ENCODE measurements at places on chromosomes 6 and 20. TPM values are rescaled to one million over a fixed set of nuclear protein-coding genes. Genes with fewer than 3 reads are reported as not detected.
A peak's percentile ranks its signal among the peaks of the same experiment; 100 is the strongest.

- DNase-seq: no peak
Observed at GRCh38 chr20:22374066-22374465, 210.3 kb downstream of the FOXA2 start.

DNA sequence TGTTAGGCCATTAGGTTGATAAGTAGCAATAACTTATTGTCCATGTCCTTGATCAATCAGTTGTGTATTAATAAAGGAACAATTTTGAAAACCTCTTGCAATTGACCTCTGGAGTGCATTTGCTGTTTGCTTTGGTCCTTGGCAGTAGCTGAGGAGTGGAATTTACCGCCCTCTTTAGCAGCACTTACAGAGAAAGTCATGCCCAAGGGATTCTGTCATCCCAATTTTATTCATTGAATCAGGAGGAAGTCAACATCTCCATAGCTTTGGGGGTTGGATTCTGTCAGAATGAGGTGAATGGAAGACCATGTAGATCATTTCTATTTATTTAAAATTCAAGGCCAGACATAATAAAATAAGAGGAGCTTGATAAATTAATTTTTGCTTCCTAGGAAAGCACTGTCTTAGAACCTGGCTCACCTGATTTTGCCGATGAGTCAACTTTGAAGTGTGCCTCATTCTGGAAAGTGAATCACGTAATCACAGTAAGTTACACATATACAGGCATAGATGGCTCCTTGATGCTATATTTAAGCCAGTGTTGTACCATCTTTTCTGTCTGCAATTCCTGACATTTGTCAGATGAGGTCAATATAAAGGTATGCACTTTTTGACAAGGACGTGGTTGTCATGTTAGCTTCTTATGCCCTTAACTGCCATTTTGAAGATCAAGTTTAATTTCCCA is 128.7 kb upstream of the MLIP start:
- DNase-seq: no peak

DNA sequence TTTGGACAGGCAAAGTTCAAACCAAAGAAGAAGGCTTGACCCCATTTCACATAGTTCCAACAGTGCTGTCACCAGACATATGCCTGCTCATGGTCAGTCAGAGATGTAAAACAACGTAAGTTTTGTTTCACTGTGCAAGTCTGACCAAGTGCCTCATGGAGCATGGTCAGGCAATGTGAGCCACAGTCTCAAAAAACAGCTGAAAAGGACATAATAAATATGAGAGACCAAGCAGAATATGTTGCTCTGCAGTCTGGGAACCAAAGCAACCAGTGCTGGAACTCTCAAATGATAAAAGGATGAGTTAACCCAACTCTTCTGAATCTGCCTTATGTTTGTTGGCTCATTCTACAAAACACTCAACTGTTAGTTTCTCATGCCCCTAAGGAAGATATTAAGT is 39.9 kb upstream of the DST start:
- no peak for DNase-seq

DNA sequence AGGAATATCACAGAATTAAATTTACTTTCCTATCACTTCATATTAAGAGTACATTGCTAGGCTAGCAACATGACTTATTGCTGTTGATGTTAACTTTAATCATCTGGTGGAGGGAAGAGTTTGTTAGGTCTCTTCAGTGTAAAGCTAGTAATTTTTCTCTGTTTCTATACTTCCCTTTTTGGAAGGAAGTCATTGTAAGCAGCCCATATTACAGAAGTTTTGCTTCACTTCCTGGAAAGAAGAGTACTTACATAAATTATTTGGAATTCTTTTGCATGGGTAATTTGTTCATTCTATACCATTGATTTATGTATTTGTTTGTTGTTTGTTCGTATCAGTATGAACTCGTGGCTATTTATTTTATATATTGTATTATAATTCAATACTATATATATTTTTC is 405.2 kb downstream of the RFPL4B start:
- no peak for DNase-seq

DNA sequence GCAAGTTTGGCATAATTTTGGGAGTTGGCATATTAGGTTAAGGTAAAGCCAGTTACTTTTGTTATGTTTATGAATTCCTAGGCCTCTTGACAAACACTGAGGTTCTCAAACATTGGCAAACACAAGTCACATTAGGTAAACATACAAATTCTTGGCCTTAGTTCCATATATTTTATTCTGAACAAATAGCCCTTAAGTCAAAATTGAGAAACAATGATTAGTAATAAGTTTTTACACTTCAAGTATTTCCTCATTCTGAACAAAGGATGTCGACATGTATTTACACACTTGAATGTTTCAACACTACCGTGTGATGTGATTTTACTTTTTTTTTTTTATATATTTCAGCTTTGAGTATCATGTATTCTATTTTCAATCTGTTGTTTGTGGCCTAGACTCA is 3.8 kb upstream of the ECHDC1 start:
- DNase-seq: no peak

GRCh38 chr6:21284706-21285105 is 308.8 kb upstream of the SOX4 start:
- DNase-seq: no peak

DNA sequence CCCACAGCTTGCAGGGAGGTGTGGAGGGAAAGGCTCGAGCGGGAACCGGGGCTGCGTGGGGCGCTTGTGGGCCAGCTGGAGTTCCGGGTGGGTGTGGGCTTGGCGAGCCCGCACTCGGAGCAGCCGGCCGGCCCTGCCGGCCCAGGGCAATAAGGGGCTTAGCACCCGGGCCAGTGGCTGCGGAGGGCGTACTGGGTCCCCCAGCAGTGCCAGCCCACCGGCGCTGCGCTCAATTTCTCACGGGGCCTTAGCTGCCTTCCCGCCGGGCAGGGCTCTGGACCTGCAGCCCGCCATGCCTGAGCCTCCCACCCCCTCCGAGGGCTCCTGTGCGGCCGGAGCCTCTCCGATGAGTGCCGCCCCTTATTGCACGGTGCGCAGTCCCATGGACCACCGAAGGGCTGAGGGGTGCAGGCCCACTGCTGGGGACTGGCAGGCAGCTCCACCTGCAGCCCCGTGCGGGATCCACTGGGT is 1242.2 kb upstream of the EYS start:
- no peak for DNase-seq

GRCh38 chr6:27839626-27840475 is 72.3 kb downstream of the OR2B2 start:
- DNase-seq: peak; percentile 51

- no peak for DNase-seq
Observed at GRCh38 chr6:157012355-157012754, 235.2 kb downstream of the ARID1B start.

DNA sequence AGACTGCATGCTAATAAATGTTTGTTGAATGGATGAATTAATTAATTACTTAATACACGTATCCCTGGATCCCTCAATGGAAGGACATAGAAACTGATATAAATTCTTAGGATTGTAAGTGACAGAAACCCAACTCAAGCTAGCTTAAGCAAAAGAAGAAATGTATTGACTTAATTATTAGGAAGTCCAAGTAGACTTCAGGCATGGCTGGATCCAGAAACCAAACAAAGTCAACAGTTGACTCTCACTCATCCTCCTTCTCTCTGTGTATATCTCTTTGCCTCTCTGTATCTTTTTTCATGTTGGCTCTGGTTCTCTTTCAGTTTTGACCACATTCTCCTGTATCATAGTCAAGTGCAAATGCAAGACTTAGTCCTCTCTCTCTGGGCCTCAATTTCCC is 82.0 kb upstream of the CTNNBL1 start:
- DNase-seq: no peak

- DNase-seq: peak; percentile 43
Observed at GRCh38 chr20:62739067-62739466, 30.4 kb downstream of the NTSR1 start.

DNA sequence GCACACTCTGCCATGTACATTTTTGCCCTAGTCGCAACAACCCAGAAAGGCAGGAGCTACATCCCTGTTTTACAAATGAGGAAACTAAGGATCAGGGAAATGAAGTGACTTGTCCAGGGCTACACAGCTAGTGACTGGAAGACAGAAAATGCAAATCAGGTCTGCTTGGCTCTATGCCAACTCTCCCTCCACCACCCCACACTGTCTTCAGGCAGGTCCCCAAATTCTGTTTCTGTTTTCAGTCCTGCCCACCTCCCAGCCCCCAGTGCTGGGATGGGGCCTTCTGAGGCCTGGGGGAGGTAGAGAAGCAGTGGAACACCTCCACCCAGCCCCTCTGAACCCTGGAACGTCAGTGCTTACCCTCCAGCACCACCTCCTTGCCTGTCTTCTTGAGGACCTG is 5.1 kb downstream of the SNTA1 start:
- no peak for DNase-seq

- DNase-seq: no peak
Observed at GRCh38 chr6:32216285-32216684, 7.6 kb downstream of the NOTCH4 start.

GRCh38 chr6:157224951-157225574 is 98.3 kb downstream of the TMEM242 start:
- no peak for DNase-seq

GRCh38 chr20:63068711-63069367 is 62.1 kb upstream of the BHLHE23 start:
- DNase-seq: peak; percentile 34

Gene TSPO2
- 0.27 TPM for total RNA-seq

Gene THEMIS
- 0.17 TPM for total RNA-seq

Gene ABHD16B
- total RNA-seq: not detected

Gene FAM184A
- total RNA-seq: 0.22 TPM

Gene FNDC11
- total RNA-seq: not detected

Gene KIAA1755
- total RNA-seq: 0.69 TPM

Gene SNAI1
- 3.0 TPM for total RNA-seq

Gene CST7
- total RNA-seq: 1.2 TPM

Gene TTLL9
- total RNA-seq: not detected

Gene SPATA2
- total RNA-seq: 16.3 TPM

Measured in psoas muscle (tissue), 8 donors.